ENCODE measurements at places on chromosomes 11 and 22.

- no peak for DNase-seq
Measured at GRCh38 chr11:59152312-59152951, 9.8 kb downstream of the FAM111A start.

DNA sequence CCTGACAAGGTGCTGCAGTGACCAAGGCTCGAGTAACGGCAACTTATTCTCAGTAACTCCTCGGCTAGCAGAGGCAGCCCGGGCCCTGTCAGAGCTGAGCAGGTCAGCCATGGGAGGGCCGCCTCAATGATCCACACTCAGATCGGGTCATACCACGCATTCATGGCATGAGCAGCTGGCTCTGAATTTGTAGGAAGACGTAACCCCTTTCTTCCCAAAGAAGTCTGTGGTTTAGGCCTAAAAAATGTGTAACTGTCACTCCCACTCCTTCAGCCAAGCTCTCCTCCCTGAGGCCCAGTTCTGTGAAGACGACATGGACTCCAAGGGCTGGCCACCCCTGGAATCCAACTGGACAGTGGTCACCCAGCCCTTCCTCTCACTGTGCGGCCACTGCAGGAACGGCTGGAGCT lies 30.0 kb downstream of the PPP2R1B start:
- no peak for DNase-seq

DNA sequence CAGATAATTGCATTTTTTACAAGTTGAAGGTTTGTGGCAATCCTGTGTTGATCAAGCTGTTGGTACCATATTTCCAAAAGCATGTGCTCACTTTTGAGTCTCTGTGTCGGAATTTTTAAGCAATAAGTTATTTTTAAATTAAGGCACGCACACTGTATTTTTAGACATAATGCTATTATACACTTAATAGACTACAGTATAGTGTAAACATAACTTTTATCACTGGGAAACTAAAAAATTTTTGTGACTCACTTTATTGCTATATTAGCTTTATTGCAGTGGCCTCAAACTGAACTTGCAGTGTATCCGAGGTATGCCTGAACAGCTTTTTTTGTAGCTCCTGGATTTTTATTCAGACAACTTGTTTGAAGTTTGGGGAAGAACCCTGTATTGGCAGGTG lies 31.3 kb upstream of the RRM1 start:
- no peak for DNase-seq

DNA sequence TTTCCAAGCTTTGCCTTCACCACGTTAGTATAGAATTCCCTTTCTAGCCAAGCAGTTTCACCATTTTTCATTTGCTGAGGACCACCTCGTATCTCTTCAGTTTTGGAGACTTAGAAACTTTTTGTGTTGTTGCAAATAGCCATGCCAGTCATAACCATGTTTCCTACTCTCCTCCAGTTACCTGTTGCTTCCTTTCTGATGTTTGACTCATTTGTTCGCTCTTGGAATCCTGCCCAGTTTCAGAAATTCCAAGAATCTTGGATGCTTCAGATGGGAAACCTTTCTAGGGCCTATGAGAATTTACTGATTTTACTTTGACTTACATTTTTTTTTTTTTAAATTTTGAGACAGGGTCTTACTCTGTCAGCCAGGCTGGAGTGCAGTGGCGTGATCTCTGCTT lies 65.4 kb downstream of the PPP6R3 start:
- DNase-seq, result no peak

DNA sequence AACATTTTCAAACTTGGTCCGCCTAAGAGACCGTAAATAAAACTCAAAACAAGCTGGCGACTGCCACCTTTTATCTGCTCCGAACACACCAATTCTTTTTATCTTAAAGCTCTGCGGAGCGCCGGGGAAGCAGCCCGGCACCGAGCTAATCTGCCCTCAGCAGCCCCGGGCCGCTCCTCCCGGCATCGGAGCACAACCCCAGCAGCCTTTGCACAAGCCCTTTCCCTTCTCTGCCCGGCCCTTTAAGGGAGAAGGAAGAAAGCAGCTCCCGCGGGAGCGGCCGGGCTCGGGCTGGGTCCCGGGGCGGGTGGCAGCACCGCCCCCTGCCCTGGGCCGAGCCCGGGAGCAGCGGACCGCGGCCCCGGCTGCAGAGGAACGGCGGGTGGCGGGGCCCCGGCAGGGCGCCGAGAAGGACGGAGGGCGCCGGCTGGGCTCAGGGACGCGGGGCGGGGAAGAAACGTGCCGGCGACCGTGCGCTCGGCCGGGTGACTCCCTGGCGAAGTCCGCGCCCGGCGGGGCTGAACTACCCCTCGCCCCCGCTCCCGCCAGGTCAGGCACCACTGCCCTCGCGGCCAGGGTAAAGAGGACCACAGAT lies 133.6 kb upstream of the C11orf58 start:
- DNase-seq, result no peak

DNA sequence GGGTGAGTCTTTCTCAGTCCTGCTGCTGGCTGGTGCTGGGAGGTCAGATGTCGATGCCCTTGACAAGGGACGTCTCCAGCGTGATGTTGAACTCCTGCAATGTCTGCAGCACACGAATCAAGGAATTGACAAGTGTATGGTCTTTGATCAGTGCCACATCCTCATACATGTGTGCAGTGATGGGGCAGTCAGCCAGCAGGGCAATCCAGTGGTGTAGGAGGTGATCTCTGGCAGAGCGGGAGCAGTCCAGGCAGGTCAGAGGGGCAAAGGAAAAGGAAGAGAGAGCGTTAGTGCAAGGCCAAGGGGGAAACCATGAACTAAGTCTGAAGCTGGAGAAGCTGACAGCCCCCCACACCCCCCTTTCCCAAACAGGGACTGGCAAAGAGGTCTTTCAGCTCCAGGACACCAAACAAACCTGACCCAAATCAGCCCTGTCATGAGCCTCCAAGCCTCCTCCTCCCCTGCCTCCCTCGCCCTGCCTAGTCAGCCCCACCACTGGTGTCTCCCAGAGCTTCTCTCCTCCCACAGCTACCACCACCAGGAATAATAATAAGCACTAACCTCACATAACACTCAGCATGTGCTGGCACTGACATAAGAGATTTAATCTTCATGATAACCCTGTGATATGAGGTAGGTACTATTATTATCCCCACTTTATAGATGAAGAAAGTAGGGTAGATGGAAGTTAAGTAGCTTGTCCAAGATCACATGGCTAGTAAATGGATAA lies 48.4 kb upstream of the SCUBE2 start:
- no peak for DNase-seq

GRCh38 chr22:32820131-32821119 lies 18.9 kb downstream of the TIMP3 start:
- DNase-seq, result no peak

DNA sequence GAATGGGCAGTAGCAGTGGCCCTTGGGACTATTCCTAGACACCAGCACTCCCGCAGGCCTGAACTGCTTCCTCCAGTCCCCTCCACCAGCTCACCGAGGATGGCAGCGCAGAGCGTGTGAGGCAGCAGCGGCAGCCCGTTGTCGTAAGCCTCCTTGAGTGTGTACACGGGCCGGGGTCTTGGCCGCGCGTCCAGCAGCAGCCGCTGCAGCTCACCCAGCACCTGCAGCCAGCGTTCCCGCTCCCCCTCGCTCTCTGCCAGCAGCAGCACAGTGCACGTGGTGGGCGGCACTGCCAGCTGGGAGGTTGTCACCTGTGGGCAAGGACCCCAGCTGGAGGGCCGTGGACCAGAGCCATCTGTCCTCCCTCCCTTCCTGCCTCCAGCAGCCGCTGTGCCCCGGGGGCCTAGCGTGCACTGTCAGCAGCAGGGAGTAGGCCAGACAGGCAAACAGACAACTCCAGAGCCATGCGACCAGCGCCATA lies 13.0 kb downstream of the CDC42BPG start:
- DNase-seq, result no peak

GRCh38 chr11:94876645-94877442 lies 96.5 kb downstream of the CWC15 start:
- DNase-seq, result no peak

DNA sequence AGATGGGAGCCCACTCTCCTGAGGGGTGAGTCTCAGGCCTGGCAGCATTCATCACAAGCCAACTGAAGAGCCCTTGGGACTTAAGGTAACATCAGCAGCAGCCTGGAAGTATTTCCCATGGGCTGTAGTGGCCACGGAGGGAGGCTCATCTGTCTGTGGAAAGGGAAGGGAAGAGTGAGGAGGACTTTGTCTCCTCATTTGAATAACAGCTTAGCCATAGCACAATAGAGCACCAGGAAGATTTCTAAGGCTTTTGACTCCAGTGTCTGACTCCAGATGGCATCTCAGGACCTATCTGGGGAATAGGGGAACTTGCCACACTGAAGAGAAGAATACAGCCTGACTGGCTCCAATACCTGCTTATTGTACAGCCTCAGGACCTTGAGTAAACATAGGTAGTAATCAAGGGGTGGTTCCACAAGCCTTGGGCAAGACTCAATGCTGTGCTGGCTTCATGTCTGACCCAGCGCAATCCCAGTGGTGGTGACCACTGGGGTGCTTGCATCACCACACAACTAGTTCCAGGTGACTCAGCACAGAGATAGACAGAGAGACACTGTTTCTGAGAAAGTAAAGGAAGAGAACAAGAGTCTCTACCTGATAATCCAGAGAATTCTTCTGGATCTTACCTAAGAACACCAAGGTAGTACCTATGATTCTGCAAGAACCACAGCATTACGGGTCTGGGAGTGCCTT lies 510.5 kb upstream of the CCDC179 start:
- no peak for DNase-seq

DNA sequence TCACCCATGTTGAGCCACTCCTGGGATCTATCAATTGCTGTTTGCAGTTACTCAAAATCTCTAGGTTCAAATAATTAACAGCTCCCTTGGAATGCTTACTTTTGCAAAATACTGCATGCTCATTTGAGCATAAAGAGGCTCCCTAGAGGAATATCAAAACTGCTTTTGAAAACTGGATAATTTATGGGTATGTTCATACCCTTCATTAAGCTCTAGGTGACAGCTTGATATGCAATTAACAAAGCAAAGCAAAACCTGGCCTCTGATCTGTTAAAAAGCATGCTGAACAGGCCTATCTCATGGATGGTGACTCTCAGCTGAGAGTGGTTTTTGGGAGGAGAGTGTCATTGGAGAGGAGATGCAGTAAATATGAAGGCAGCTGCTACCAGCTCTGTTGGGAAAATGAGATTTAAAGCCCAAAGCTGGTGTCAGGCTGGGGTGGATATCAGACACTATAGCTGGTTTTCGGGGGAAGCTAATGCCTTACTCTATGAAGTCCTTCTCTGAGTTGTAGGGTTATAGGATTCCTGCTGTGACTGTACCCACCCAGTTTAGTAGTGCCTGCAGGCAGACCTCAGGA lies 110.9 kb downstream of the RASSF10 start:
- DNase-seq, result no peak

DNA sequence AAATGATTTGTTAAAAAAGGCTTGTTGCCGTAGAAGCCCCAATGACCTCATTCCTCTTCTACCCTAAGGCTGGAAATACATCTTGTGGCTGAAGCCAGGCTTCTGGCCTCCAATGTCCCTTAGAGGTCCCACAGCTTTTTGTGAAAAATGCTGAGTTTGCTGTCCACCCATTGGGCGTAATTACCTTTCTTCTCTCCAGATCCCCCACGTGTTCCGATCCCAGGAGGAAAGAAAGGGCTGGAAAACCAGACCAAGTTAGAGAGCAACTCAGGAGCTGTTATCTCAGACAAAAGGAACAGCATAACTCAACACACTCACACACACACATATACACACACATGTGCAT lies 154.2 kb downstream of the MIAT start:
- DNase-seq, result no peak

- DNase-seq, result no peak
Measured at GRCh38 chr11:1326435-1327063, 17.1 kb upstream of the TOLLIP start.

DNA sequence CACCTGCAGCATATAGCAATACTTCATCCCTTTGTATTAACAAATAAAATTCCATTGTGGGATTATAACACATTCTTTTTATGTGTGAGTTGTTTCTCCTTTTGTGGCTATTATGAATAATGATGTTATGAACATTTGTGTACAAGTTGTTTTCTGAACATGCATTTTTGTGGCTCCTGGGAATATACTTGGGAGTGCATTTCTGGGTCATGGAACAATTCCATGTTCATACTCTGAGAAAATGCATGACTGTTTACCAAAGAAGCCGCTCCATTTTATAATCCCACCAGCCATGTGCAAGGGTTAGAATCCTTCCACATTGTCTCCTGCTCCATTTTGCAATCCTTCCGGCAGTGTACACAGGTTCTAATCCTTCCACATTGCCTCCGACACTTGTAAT lies 713.8 kb downstream of the TBC1D22A start:
- no peak for DNase-seq

DNA sequence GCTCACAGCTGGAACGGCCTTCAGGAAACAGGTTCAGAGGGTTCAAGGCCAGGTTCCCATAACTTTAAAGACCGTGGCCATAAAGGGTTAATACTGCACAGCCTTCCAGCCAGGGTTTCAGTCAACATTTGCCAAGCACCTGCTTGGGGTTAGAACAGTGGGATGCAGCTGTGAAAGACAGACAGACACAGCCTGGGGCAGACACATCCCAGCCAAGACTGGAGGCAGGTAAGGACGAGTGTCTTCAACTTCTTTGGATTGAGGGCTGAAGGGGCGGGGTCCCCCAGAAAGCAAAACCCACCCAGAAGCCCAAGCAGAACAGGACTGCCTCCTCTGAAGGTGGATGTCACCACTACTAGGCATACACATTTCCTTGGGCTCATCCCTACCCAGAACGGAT lies 14.3 kb downstream of the ARFGAP2 start:
- no peak for DNase-seq

GRCh38 chr11:67062526-67063373 lies 6.1 kb downstream of the RHOD start:
- no peak for DNase-seq

DNA sequence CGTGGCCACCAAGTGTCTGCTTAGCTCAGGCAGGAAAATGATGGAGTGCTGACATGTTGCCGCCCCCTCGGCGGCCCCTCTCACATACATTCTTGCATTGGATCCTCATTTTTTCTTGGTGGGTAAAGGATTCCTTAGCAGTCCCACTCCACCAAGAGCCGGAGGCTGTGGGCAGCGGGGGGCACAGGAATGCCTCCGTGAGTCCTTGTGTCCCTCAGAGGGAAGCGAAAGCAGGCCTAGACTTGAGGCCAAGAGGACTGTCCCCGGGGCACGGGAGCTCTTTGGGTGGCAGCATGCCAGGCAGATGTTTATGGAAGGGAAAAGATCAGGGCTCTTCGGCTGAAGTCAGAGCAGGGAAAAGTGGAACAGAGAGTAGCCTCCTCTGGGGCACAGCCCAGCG lies 21.6 kb downstream of the LRFN4 start:
- no peak for DNase-seq

GRCh38 chr11:43327987-43328386 lies 16.2 kb downstream of the API5 start:
- DNase-seq, result no peak

GRCh38 chr11:46701078-46701654 lies 335 bp downstream of the ZNF408 start:
- no peak for DNase-seq

GRCh38 chr22:47225931-47226633 lies 463.6 kb downstream of the TBC1D22A start:
- DNase-seq, result no peak

Measured in activated T-helper 1 cell treated with anti-CD3 and anti-CD28 coated beads, Interleukin-2, amount 50 U/mL, for 16 hours (primary cell).